ENCODE measurements at places on chromosomes 2 and 18.

GRCh38 chr2:70469435-70469834 lies 84.2 kb downstream of the TGFA start:
- no peak for DNase-seq

DNA sequence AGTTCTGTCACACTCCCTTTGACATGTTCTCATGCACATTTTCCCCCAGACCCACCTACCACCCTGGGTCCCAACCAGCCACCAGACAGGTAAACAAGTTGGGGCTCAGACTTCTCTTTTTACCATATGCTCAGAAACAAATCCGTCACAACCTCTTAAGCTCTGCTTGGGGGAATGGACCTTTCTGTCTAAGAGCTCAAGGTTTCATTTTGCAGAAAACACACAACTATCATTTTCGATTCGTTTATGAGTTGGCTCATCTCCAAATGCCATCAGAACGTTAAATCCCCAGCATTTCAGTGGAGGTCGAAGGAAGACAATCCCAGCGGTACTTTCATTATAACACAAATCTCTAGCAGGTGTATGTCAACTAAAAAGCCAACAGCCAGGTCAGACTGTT lies 30.6 kb upstream of the NCK2 start:
- DNase-seq = no peak

DNA sequence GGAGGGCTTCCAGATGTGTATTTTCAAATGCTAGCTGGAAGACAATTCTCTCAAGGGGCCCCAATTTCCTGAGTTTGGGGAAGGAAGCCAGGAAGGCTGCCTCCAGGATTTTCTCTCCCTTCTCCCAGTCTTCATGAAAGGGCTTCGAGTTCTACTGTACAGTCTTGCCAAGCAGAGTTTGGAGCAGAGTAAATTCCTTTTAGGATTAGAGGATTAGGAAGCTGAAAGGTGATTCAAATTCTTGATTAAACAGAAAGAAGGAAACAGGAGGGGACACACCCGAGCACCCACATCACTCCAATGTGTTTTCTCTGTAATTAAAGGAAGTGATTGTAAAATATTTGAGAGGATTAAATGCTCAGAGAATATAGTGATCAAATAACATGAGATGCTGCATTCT lies 217.8 kb downstream of the SETBP1 start:
- DNase-seq = no peak

GRCh38 chr2:148967578-148967977 lies 70.9 kb upstream of the LYPD6B start:
- DNase-seq = no peak

DNA sequence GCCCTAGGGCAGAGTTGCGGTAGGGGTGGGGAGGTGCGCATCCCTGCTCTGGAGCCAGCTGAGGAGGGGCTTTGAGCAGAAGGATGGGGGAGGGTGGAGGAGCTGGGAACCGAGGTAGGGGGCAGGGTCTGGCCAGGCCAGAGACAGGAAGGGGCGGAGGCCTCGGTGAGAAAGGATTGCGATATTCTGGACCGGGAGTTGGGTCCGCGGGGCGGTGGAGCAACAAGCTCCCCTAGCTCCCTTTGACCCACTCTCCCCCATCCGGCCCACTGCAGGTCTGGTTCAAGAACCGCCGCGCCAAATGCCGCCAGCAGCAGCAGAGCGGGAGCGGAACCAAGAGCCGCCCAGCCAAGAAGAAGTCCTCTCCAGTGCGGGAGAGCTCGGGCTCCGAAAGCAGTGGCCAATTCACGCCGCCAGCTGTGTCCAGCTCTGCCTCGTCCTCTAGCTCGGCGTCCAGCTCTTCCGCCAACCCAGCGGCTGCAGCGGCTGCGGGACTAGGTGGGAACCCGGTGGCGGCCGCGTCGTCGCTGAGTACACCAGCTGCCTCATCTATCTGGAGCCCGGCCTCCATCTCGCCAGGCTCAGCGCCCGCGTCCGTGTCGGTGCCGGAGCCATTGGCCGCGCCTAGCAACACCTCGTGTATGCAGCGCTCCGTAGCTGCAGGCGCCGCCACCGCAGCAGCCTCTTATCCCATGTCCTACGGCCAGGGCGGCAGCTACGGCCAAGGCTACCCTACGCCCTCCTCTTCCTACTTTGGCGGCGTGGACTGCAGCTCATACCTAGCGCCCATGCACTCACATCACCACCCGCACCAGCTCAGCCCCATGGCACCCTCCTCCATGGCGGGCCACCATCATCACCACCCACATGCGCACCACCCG lies 4.8 kb downstream of the OTX1 start:
- no peak for DNase-seq

Measured in CD4-positive, alpha-beta T cell treated with Interleukin-10 for 1 hour (primary cell).